ENCODE measurements at places on chromosomes 5 and 9.
A peak's percentile ranks its signal among the peaks of the same experiment; 100 is the strongest.

DNA sequence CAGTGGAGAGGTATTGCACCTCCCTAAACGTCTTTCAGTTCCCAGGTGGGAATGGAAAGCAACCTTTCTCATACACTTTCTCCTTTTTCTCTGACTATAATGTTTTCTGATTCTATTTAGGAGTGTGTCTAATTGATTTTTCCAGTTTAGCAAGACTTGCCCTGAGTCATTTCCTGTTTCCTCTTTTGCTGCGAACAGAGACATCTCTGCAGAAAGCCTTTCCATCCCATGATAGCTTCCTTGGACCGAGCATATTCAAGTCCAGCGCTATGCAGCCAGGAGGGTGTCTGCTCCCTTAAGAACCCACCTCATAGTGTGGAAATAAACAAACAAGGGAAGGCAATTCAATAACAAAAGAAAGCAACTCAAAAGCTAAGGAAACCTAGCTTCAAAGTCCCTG, 60.0 kb upstream of the CDH6 start:
- no peak for ATAC-seq

DNA sequence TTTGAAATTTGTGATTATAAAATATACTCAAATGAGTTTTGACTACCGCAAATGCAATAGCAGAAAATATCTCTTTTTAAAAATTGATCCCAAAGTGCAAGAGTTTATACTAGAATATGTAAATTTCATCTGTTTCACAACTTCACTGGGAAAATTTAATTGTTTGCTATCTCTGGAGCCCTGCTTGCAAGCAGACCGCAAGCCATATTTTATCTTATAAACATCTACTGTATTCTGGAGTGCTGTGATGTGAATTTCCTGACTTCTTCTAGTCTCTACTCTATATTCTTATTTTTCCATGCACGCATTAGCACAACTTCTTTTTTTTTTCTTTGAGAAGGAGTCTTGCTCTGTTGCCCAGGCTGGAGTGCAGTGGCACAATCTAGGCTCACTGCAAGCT, 98.7 kb downstream of the DROSHA start:
- ATAC-seq: no peak

- ATAC-seq: no peak
Measured at GRCh38 chr9:114315723-114316363, 7.1 kb upstream of the ORM1 start.

DNA sequence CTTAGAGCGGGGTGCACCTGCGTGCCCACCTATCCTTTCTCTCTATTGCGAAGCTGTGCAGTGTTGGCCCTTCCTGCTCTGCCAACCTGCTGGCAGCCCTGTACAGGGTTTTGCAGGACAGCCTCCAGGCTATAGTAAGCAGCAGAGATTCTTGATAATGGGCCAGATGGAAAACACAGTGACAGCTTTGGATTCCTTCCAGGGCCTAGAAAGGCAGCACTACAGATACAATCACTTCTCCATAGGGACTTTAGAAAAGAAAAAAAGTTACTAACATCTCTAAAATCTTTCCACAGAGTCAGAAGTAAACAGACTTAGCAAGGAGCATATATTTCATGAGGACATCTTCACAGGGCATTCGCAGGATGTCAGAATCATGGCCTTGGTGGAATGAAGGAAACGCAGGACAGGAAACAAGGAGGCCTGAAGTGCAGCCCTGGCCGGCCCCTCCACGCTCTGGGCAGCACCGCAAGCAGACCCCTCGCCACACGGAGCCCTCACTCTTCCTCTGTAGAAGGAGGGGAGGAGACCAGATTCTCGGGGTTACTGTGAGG, 172.1 kb upstream of the GAS1 start:
- peak; percentile 78 for ATAC-seq

GRCh38 chr9:80763536-80763935, 925.8 kb downstream of the TLE1 start:
- ATAC-seq: no peak

DNA sequence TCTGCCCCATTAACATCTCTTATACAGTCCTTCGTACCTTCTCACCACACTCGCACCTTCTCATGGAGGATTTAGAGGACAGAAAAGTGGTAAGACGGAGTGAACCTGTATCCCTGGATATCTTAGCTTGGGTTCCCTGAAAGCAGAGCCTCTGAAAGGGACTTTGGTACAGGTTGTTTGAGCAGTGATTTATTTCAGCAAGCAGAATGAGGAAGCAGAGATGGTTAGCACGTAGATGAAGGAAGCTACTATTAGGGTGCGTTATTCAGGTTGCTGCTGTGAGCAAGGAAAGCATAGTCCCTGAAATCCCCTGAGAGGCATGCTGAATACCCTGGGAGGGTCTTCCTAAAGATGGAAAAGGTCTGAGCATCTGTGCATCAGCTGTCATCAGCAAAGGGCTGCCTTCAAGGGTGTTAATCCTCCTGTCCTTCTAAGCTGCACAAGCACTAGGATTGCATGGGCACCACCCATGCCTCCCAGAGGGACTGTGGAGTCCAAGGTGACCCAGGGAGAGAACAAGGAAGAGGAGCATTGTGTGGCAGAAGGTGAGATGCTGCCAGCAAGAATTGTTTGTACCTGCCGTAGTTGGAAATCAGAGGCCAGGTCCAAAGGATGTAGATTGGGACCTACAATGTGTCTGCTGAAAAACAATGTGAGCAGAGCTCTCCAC, 273.7 kb downstream of the RASEF start:
- no peak for ATAC-seq

- no peak for ATAC-seq
Measured at GRCh38 chr5:126198531-126198930, 224.7 kb upstream of the GRAMD2B start.

DNA sequence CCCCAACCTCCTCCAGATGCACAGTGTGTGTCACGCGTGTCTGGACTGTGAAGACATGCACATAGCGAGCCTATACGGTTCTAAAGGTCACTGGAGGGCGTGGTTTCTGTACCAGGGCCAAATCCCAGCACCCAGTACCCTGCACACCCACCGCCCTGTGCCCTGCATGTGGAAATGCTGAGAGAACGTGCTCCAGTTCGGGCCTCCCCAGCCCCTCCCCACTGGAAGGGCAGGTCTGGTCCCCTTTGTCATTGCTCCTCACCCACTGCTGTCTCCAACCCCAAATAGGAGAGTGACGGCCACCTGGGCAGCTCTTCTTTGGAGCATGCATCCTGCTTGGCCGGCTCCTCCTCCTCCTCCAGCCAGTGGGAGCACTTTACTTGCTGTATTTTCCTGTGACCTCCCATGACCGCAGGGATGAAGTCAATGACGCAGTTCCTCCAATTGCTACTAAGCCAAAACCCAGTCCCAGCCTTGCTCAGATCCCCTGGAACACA, 116.7 kb downstream of the WNK2 start:
- no peak for ATAC-seq

GRCh38 chr5:96022971-96023370, 61.3 kb upstream of the ELL2 start:
- ATAC-seq: peak; percentile 46

DNA sequence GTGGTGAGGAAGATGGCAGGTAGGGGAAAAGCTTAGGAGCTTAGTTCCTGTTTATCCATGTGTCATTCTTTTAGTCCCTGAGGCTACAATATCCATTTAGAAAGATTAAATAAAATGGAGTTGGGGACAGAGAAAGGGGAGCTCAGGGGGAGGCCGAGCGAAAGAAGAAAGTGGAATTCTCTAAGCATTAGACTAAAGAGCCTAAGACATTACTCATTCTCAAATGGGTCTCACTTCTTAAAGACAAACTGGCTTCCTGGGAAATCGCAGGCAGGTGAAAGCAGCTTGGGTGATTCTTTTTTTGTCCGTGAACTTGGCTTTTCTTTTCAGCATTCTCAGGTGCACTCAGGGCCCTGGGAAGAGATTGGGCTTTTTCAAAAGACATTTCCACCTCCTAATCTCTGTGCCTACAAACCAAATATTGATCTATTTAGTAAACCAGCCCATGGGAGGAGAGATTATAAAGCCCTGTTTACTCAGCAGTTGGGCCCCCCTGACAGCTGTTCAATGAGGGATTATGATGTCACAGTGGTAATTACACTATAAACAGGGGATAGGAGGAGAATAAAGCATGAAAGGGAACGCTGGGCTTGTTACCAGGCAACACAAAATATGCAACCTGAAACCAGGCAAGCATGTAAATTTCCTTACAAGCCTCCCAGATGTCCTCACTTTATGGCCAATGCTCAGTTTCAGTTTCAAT, 584.0 kb downstream of the ACTL7B start:
- ATAC-seq: peak; percentile 70

DNA sequence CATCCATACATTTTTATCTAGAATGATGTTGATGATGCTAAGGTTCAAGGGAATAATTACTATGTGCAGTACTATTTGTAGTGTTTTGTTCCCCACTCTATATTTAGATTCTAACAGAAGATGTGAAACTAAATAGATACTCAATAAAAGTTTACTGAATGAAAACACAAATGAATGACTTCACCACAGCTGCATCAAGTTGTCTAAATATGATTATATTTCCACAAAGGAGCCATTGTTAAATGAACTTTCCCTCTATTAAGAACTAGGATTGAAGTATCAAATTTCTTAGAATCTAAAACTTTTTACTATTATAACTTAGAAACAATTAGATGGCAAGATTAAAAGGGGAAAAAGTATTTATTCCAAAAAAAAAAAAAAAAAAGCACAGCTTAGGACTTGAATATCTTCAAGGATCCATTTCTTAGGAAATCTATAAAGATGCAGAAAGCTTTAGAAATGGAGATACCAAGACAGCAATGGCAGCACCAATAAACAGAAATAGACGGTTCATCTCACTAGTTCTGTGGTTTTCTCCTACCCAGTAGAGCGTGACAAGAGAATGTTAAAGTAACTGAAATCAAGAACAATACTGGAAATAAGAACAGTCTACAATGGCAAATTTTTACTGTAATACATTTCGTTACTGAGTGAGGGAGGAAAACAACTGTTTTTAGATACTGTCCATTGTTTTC, 347.6 kb downstream of the EBF1 start:
- ATAC-seq: no peak

GRCh38 chr5:132102944-132103331, 29.3 kb downstream of the CSF2 start:
- ATAC-seq: peak; percentile 40

GRCh38 chr5:132099076-132099748, 25.6 kb downstream of the CSF2 start:
- ATAC-seq: no peak

DNA sequence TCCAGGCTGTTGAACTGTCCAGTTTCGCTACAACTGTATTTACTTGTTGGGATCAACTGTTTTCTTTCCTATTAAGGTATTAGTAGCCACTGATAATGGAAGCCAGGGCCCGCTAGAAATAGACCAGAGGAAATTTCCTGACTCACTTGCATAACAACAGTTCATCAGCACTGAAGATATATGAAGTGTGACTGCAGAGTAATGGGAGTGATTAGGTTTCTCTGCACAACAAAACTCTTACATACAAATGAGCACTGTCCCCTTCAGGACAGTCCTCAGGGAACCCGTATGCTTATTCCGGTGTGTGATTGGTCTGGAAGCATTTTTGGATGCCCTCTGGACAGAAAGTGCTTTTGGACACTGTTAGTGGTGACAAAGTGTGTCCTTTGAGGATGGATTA, 55.3 kb downstream of the LIX1 start:
- ATAC-seq: no peak

DNA sequence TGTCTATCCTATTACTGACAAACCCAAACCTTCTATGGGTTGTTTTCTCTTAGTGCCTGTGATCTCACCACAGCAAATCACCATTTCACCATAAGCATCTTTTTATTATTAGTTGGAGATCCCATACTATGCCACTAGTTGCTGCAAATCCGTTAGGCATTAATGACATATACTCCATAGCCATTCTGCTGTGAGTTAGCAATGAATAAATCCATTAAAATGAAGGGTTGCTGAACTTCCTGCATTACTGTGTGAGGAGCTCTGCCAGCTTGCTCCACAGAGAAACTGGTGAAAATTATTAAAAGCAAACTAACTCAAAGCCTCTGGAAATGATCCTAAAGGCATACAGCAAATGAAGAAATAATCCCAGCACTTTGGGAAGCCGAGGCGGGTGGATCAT, 102.0 kb downstream of the CFAP95 start:
- ATAC-seq: no peak

DNA sequence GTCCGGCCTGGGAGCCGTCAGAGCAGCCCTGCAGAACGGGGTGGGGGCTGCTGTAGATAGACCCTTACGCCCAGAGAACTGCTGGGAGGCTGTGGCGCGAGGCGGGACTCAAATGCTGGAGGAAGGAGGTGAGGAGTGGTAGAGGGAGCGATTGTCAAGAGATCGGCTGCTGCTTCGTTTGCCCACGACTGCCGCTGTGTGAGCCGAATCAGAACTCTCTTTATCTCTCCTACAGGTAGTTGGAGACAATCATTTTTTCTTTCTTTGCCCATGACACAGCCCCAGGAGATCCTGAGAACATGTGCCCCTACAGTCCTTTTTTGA, 456 bp downstream of the ZNF79 start:
- peak; percentile 48 for ATAC-seq
